Cortex of kidney (tissue), 1 donor: ENCODE measurements at places on chromosomes 13 and 19.

DNA sequence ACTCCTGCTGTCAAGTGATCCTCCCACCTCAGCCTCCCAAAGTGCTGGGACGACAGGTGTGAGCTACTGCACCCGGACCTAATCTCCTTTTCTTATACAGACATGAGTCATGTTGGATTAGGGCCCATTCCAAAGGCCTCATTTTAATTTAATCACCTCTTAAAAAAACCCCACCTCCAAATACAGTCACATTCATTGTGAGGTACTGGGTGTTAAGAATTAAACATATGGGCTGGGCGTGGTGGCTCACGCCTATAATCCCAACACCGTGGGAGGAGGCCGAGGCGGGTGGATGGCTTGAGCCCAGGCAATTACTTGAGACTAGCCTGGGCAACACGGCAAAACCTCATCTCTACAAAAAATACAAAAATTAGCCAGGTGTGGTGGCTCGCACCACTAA lies 46.6 kb downstream of the PIN1 start:
- no peak for DNase-seq

DNA sequence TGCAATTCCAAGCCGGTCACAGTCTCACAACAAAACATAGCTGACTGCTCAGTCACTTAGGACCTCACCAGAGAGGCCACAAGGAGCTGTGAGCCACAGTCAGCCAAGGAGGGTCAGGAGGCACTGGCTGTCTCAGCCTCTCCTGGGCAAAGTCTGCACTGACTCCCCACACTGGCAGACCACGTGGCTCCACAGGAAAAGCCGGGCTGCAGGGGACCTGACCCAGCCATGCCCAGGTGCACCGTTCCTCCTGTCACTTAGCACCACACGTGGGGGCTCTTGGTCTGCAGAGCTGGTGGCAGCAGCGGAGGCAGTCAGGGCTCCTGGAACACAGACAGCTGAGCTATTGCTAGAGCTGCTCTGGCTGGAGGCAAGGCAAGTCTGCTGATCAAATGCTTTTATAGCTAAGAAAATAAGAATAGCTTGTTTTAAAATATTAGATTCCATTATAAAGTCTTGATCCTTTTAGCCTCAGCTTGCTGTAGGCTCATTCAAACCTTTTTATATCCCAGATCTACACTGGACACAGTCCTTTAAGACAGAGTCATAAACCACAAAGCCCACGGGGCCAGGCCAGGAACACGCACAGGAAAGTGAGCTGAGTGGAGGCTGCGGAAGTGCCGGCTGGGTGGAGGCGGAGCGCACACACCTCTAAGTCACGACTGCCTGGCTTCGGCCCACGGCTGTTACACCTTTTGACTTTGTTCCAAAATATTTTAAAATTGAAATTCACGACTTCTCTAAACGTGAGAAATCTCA lies 744.1 kb downstream of the UQCRFS1 start:
- DNase-seq = no peak

GRCh38 chr19:16449330-16449961 lies 22.3 kb downstream of the EPS15L1 start:
- DNase-seq = no peak

GRCh38 chr13:40639221-40639681 lies 27.2 kb downstream of the FOXO1 start:
- no peak for DNase-seq

GRCh38 chr19:46727757-46728156 lies 10.8 kb upstream of the PRKD2 start:
- DNase-seq = no peak

DNA sequence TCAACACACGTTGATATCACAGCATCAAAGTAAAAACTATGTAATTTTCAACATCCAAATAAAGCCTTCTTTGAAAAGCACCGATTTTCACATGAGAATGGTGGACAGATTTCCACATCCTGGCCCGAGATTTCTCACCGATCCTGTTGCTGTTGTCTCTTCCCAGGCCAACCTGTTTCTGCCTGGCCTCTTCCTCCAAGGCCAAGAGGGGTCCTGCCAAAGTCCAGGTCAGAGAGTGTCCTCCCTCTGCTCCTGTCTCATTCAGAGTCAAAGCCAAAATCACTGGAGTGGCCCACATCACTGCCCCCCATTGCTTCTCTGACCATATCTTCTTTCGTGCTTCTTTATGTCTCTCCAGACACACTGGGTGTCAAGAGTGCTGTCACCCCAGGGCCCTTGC lies 49.5 kb downstream of the CHST8 start:
- DNase-seq = no peak

- no peak for DNase-seq
These were observed 36.0 kb downstream of the BRD4 start for GRCh38 chr19:15296353-15296752.

DNA sequence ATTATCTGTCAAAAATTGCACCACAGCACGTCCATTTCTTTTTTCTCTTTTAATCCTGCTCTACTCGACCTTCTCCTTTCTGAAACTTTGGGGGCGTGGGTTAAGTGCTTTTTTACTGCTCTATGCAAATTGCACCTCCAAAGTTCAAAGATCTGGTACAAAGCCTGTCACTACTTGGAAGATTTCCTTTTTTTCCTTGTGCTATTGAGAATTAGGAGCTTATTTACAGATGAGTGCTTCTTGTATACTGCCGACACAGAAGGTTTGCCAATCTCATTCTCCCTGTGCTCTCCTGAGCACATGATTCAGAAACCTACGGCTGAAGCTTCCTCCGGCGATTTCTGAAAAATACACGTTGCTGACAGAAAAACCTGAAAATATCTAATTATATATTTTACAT lies 94.8 kb downstream of the TEX29 start:
- DNase-seq = no peak

- DNase-seq = no peak
These were observed 69.2 kb downstream of the PIBF1 start for GRCh38 chr13:72850959-72851677.

GRCh38 chr13:94157705-94158218 lies 321.7 kb downstream of the DCT start:
- no peak for DNase-seq

DNA sequence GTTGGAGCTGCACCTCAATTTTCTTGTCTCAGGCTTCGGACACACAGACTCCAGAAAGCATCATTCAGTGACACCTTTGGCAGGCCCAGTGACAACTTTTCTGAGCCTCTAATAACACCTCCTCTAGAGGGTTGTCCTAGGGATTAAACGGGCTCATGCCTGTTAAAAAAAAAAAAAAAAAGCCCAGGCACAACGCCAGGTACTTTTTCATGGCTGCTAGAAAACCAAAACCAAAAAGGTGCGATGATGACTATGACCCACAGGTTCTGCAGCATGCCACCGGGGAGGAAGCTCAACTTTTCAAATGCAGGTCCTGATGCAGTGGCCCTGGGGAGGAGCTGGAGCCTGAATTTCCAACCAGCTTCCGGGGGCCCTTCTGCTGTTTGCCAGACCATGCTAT lies 184.2 kb downstream of the ABCC4 start:
- DNase-seq = no peak

DNA sequence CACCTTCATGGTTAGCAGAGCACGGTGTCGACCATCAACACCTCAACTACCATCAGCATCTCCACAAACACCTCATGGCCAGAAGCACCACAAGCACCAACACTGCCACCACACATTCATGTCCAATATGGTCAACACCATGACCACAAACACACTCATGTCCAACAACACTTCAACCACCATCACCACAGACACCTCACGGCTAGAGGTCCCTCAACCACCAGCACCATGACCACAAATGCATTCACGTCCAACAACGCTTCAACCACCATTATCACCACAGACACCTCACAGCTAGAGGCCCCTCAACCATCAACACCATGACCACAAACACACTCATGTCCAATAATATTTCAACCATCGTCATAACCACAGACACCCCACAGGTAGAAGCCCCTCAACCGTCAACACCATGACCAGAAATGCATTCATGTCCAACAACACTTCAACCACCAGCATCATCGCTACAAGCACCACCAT lies 10.2 kb downstream of the TRAPPC5 start:
- no peak for DNase-seq

GRCh38 chr13:32117701-32118100 lies 86.1 kb downstream of the FRY start:
- no peak for DNase-seq

GRCh38 chr19:3359015-3359918 lies 7.1 kb upstream of the NFIC start:
- no peak for DNase-seq

DNA sequence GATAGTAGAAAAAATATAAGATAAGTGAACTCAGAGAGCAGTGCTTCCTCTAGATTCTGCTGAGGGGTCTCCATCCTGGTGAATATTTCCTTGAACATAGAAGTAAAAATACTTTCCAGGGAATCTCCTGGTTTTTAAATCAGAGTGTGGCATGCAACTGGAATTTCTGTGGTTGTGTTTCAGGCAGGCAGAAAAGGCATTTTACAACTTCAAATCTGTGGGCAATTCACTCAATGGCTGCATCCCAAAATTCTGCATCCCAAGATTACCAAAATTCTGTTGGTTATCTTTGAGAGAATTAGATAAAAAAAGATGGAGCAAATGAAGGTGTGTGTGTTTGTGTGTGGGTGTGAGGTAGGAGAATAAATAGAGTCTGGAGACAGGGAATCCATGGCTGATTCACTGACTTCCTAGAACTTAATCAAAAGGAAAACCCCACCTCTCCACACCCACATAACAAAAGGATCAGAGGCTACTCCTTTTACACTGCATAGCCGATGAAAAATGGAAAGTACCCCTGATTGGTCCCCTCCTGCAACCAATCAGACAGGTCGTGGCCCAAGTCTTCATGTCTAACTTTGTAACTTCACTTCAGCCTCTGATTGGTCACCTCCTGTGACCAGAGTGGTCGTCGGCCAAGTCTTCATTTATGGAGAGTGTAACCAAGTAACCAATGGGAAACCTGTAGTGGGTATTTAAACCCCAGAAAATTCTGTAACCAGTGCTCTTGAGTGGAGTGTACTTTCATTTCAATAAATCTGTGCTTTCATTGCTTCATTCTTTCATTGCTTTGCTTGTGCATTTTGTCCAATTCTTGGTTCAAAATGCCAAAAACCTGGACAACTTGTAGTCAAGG lies 112.8 kb downstream of the DLEU7 start:
- DNase-seq = no peak

- no peak for DNase-seq
These were observed 2.1 kb downstream of the ERFL start for GRCh38 chr19:41926028-41926762.

- DNase-seq = no peak
These were observed 32.2 kb downstream of the ZNF557 start for GRCh38 chr19:7101498-7102253.

- DNase-seq = no peak
These were observed 866 bp downstream of the COX7A1 start for GRCh38 chr19:36151144-36152018.

- DNase-seq = no peak
These were observed 695.6 kb downstream of the PCDH9 start for GRCh38 chr13:66534561-66534960.

- DNase-seq = no peak
These were observed 585 bp downstream of the MAP1S start for GRCh38 chr19:17719730-17720400.

- DNase-seq = no peak
These were observed 185.9 kb downstream of the NALCN start for GRCh38 chr13:101230271-101230890.

- no peak for DNase-seq
These were observed 148.1 kb downstream of the NHLRC3 start for GRCh38 chr13:39186205-39186875.

GRCh38 chr13:48857576-48857975 lies 118.1 kb upstream of the FNDC3A start:
- no peak for DNase-seq

- no peak for DNase-seq
These were observed 18.7 kb upstream of the SPRYD7 start for GRCh38 chr13:49954674-49955455.

- DNase-seq = no peak
These were observed 4.3 kb downstream of the BBC3 start for GRCh38 chr19:47226426-47227351.

- DNase-seq = no peak
These were observed 19.8 kb upstream of the CEACAM4 start for GRCh38 chr19:41646589-41647204.

- no peak for DNase-seq
These were observed 65.9 kb upstream of the ZNF599 start for GRCh38 chr19:34838753-34839431.

- no peak for DNase-seq
These were observed 92.4 kb upstream of the SIAH3 start for GRCh38 chr13:45943965-45944364.

- no peak for DNase-seq
These were observed 64.2 kb downstream of the MCF2L start for GRCh38 chr13:113033054-113033850.

DNA sequence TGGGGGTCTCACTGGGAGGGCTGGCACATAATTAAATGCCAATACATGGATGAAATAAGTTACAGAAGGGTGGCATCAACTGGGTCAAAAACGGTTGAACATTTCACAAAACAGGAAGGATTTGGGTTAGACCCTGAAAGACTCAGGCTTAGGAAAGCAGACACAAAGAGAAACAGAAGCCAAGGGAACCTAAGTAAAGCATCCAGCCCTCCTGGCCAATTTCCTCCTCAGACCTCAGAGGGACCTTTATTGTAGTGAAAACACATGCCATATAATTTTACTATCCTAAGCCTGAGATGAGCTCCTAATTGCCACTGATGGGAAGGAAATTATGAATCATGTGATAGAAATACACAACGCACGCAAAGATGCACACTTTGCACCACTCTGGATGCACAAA lies 12.1 kb upstream of the CEACAM3 start:
- DNase-seq = no peak

- no peak for DNase-seq
These were observed 517.4 kb downstream of the RFC3 start for GRCh38 chr13:34335014-34336007.

DNA sequence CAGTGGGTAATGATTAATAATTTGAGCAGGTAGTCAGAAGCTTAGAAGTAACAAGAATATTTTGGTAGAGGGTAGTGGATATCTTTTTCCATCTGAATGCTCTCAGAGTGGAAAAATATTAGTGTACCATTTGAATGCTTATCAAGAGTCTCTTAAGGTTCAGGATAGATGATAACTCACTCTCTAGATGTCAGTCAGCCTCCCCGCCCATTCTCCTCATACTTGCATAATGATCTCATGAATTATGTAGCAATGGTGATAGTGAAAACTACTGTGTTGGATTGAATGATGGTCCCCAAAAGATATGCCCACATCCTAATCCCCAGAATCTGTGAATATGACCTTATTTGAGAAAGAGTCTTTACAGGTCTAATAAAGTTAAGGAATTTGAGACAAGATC lies 132.7 kb upstream of the KLF12 start:
- DNase-seq = no peak

DNA sequence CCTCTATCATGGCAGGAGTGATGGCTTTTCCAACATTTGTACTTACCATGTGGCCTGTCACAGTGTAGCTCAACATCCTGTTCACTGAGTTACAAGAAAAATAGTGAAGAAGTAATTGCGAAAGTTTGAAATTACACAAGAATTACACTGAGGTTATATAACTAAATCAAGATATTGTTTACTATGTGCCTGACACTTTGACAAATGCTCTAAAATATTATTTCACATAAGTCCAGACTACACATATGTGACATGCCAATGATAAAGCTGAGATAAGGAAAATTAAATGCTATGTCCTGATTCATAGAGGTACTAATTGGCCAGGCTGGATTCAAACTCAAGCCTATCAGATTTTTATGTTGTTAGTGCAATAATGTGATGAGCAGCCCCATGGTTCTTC lies 451.7 kb downstream of the PCDH9 start:
- DNase-seq = no peak
